ENCODE measurements at places on chromosomes 11 and 22.

DNA sequence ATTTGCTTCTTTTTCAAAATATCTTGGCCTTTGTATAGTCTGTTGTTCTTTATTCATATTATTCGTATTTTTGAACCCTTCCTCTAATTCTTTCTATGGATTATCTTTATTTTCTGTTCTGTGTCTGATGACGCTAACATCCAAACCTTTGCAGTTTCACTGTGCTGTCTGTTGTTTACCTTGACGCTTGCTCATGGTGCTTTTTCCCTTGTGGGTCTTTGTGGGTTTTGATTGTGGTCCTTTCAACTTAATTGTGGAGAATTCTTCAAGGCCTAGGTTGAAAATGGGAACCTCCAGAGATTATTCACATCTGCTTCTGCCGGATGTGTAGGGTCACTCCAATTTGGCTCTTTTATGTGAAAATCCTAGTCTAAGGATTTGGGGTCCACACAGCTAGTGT, 34.6 kb downstream of the PARVG start:
- no peak for DNase-seq

- no peak for DNase-seq
These were observed 33.9 kb upstream of the FJX1 start for GRCh38 chr11:35584321-35584720.

GRCh38 chr11:2449548-2450320, 4.9 kb downstream of the KCNQ1 start:
- no peak for DNase-seq

GRCh38 chr22:30865656-30866055, 102.9 kb downstream of the MORC2 start:
- DNase-seq, result no peak

- DNase-seq, result no peak
These were observed 106.4 kb downstream of the CASP12 start for GRCh38 chr11:104791896-104792295.

GRCh38 chr11:64233913-64234586, at the start of gene VEGFB:
TSS of gene VEGFB (plus strand) at chr11:64234584. CDS start at chr11:64234834, 250 bp downstream.
- DNase-seq, result no peak

- DNase-seq, result no peak
These were observed 68.1 kb downstream of the LIF start for GRCh38 chr22:30178181-30179126.

- no peak for DNase-seq
These were observed at the start of gene OR51D1 for GRCh38 chr11:4636962-4637661. TSS of gene OR51D1 (plus strand) at chr11:4637477. CDS start at chr11:4639791, 2,314 bp downstream.

GRCh38 chr11:61357233-61357893, 4.3 kb downstream of the CYB561A3 start:
- DNase-seq, result no peak

GRCh38 chr22:48891688-48892577, 935.7 kb downstream of the BRD1 start:
- DNase-seq, result no peak

GRCh38 chr11:12083380-12083779, 27.0 kb upstream of the MICAL2 start:
- no peak for DNase-seq

- DNase-seq, result no peak
These were observed 85.9 kb upstream of the SLC25A18 start for GRCh38 chr22:17477391-17477833.

DNA sequence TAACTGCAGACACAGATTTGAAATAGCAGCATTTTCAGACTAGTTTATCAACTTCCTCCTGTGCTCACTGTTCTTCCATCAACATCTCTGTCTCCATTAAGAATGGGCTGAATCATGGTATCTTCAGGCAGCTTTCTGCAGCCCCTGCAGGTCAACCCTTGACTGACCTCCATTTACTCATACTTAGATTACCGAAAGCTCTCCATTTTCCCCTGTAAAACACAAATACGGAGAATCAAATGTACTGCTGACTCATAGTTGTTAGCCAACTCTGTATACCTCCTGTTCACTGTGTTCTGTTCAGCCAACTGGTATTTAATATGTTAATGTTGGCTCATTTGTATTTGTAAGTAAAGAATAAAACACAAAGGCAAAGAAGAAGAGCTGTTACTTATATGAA, 364.0 kb downstream of the CASP12 start:
- DNase-seq, result no peak

- DNase-seq, result no peak
These were observed 17.3 kb upstream of the EIF3D start for GRCh38 chr22:36546092-36546804.

DNA sequence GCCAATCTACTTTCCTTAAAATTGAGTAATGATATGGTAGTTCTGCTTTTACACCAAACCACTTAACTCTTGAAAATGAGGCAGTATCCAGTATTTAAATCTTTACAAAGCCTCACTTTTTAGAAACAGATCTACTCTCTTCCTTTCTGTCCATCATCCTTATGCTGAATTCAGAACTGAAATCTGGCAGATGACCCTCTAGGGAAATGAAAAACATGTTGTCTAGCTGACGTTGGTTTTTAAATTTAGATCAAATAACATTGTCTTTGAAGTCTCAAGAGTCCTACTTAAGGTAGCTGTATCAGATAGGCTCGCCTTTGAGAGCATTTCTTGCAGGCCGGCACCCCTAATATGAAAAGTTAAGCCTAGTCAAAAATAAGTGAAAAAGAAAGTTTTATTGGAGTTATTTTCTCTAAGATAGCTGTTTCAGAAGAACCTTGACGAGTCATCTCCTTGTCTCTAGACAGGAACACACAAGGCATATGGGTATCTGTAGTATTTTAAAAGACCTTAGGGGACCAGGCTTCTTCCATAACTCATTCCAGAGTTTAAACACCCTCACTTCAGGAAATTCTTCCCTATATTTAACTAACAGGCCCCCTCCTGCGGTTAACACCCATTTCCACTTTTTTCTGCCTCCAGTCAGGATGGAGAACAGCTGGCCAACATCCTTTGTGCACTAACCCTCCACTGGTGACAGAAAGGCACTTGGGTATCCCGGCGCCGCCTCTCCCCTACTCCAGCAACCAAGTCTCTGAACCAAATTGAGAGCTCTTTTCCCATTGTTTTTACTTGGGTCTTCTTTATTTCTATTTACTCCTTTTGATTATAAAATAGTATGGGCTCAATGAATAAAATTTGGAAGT, 81.2 kb downstream of the WNT11 start:
- no peak for DNase-seq

DNA sequence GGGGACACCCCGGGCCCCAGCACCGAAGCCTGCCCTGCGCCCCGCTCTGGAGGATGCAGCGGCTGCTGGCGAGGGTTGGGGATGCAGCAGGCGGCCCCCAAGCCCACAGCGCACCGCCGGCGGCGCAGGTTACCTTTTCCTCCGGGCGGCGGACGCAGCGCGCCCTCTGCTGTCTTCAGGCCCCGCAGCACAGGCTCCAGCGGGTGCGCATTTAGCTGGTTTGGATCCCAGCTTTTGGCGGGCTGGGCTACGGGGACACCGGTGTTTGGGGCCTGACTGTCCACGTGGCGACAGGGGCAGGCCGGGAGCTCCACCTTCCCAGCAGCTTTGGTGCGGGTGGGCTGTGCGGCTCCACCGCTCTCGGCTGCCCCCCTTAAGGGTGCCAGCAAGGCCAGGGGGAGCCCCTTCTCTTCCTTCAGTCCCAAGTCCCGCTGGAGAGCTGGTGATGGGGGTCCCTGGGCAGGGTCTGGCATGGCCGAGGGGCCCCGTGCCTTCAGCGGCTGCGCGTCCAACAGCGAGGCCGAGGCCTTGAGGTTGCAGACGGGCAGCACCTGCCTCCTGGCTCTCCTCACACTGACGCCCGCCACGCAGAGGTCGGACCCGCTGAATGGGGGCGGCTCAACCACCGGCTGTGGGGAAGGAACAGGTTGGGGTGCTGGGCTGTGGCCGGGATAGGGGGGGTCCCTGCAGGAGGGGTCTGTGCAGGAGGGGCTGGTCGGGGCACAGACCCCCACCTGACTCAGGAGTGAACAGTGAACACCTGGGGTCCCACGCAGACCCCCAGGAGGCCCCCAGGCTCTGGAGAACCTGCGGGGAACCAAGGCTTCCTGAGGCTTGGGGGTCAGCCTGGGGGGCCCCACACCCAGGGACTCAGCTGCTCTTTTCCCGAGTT, 18.0 kb upstream of the IL17REL start:
- DNase-seq, result no peak

DNA sequence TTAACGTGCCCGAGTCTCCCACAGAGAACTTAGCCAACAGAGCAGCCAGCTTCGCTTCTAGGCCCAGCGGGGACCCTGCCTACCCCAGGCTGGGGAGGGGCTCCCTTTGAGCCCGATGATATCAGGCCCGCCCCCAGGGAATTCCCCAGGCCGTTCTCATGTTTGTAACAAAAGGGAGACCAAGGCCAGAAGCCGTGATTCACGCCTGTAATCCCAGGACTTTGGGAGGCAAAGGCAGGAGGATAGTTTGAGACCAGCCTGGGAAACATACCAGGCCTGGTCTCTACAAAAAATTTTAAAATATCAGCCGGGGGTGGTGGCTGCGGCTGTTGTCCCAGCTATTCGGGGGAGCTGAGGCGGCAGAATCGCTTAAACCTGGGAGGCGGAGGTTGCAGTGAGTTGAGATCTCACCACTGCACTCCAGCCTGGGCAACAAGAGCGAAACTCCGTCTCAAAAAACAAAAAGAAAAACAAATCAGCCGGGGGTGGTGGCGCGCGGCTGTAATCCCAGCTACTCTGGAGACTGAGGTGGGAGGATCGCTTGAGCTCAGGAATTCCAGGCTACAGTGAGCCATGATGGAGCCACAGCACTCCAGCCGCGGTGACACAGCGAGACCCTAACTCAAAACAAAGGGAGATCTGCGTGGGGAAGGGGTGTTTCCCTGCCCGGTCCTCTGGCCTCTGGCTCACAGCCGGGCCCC, 1.7 kb downstream of the DRD4 start:
- DNase-seq, result no peak

DNA sequence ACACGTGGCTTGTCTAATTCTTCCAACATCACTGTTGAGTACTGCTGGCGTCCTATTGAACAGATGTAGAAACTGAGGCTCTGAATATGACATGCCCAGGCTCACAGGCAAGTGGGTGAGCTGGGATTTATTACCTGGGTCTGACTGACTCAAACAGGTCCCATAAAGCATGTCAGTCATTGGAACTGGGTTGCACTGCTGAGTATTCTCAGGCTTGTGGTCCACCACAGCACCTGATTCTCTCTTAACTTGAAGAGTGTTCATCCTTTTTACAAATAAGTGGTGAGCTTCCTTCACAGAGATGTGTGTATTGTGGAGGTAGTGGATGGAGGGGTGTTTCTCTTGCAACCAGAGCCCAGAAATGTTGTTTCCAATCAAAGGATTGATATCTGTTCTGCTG, 44.5 kb downstream of the SC5D start:
- no peak for DNase-seq

DNA sequence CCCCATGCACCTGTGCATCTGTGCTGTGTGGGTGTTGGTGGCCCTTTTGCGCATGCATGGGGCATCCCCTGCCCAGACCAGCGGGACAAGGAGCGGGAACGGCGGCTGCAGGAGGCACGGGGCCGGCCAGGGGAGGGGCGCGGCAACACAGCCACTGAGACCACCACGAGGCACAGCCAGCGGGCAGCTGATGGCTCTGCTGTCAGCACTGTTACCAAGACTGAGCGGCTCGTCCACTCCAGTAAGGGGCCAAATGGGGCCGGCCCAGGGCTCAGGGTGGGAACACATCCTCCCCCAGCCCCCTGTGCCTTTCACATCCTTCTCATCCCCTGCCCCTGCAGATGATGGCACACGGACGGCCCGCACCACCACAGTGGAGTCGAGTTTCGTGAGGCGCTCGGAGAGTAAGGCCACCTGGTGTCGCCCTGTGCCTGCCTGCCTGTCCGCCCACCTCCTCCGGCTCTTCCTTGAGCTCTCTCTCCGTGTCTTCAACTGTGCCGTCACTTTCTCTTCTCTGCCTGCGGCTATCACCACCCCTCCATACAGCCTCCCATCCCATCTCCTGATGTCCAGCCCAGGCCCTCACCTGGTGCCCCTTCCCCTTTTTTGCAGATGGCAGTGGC, 10.6 kb downstream of the SELENOM start:
- no peak for DNase-seq

GRCh38 chr22:37896181-37896592, 9.9 kb upstream of the MICALL1 start:
- DNase-seq, result no peak

- DNase-seq, result peak; percentile 26
These were observed 61.4 kb upstream of the ASPHD2 start for GRCh38 chr22:26367402-26368245.

- no peak for DNase-seq
These were observed 105.9 kb upstream of the ARHGAP20 start for GRCh38 chr11:110818032-110818687.

DNA sequence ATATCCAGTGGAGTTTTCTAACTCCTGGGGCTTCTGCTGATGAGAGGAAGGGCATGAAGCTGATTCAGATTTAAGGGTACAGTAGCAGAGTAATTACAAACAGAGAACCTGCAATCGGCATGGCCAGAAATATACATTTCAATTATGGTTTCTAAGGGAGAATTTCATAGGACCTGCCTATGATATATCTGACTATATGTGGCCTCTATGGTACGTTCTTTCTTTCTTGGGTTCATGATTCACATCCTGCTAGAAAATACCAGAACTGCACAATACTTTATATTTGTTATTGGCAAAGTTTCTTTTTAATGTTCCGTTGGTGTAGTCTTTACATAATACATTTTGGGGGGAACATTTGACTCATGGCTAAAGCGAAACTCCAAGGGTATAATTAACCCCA, 63.1 kb upstream of the TTC12 start:
- no peak for DNase-seq

DNA sequence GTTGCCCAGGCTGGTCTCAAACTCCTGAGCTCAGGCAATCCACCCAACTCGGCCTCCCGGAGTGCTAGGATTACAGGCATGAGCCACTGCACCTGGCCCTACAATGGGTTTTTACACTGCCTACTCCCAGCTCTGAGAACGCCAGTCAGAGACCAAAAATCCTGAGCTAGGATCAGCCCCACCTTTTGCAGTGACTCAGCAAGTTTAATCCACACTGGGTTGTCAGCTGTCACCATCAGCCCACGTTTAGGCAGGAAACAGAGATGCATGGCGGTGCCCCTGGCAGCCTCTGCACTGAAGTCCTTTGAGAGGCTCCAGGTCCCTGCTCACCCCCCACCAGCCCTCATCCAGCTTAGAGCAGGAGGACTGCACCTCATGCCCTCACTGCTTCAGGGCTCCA, 117.6 kb downstream of the ARHGAP8 start:
- no peak for DNase-seq

DNA sequence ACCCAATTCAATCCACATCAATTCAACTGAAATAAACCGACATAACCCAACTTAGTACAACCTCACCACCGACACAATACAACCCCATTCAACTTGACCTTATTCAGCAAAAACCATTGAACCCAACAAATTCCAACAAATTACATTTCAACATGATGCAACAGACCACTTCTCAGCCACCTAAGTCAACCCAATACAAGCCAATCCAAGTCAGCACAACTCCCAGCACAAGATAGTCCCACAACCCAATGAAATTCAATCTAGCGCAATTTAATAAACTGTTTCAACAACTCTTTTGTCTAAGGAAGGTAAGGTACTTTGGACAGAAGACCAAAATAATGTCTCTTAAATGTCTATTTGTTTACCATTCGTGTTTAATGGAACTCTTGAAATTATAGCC, 226.0 kb downstream of the MIAT start:
- no peak for DNase-seq

GRCh38 chr11:23138761-23139160, 278.5 kb upstream of the CCDC179 start:
- no peak for DNase-seq
